ENCODE measurements at places on chromosomes 6 and 20.
A peak's percentile ranks its signal among the peaks of the same experiment; 100 is the strongest.

GRCh38 chr6:7171119-7171518 is 63.4 kb downstream of the RREB1 start:
- no peak for DNase-seq

DNA sequence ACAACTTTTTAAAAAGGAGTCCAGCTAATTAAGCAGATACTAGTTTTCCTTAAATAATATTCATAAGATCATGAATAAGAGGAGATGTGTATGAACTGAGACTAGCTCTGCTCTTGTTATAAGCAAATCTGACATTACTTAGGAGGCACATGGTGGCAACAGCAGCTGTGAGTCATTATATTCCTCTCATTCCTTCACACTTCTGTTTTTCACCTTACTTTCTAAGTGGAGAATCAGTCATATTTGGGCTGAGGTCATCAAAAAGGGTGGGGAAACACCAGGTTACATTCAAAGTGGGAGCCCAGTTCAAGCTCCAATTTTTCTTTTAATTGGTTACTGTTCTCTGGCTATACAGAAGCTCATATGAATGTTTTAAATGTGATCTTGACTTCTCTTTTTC is 6.0 kb upstream of the RIPPLY2 start:
- DNase-seq, result no peak

DNA sequence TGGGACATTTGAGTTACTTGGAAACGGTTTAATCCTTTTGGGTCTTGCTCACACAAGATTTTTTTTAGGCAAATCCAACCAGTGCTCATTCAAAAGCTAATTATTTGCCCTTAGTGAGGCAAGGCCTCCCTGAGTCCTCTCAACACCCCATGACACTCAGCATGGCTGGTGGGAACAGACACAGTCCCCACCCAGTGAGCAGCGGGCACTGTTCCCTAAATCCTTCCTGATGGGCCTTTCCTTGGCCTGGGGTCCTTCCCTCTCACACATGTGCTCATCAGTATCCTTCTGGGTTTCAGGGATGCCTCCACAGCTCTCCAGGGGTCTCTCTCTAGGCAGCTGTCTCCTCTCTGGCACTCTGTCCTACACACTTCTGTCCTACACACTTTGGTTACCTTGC is 28.0 kb downstream of the PLAGL2 start:
- peak; percentile 14 for DNase-seq

DNA sequence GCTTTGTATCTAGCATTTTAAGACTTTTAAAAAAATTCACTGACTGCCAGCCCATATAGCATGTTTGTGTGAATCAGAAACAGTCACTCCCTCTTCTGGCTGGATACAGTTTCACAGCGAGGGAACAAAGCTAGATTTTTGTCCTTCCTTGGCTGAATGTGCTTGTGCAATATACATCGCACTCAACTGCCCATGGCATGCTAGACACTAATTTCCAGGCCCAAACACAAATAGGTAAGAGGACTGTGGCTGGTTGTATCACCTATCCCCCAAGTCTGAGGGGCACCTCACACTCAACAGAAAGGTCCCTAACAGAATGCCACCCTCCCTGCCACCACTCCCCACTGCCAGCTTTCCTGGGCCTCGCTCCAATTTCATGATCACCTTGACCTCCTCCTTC is 16.2 kb upstream of the BLCAP start:
- no peak for DNase-seq

DNA sequence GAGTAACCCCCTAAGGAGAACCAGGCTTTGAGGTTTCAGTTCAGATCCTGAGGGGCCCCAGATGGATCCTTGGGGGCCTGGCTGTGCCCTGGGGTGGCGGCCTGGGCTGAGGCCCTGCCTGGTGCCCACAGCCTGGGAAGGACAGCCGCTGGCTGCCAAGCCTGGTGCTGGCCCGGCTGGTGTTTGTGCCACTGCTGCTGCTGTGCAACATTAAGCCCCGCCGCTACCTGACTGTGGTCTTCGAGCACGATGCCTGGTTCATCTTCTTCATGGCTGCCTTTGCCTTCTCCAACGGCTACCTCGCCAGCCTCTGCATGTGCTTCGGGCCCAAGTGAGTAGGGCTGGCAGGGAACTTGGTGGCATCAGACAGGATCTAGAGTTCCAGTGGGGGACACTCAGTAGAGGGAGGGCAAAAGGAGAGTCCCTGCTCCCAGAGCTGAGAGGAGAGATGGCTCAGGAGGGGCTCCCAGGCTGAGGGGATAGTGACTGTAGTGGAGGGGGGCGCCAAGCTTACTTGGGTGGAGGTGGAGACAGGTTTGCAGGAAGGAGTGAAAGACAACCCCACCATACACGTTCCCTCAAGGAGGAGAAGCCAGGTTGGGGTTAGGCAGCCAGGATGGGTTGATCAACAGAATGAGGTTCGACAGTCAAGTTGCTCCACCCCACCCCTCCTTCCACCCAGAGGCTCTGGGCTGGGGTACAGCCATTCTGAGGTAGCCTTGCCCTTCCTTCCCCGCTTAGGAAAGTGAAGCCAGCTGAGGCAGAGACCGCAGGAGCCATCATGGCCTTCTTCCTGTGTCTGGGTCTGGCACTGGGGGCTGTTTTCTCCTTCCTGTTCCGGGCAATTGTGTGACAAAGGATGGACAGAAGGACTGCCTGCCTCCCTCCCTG is 9.5 kb downstream of the SLC29A1 start:
- no peak for DNase-seq

DNA sequence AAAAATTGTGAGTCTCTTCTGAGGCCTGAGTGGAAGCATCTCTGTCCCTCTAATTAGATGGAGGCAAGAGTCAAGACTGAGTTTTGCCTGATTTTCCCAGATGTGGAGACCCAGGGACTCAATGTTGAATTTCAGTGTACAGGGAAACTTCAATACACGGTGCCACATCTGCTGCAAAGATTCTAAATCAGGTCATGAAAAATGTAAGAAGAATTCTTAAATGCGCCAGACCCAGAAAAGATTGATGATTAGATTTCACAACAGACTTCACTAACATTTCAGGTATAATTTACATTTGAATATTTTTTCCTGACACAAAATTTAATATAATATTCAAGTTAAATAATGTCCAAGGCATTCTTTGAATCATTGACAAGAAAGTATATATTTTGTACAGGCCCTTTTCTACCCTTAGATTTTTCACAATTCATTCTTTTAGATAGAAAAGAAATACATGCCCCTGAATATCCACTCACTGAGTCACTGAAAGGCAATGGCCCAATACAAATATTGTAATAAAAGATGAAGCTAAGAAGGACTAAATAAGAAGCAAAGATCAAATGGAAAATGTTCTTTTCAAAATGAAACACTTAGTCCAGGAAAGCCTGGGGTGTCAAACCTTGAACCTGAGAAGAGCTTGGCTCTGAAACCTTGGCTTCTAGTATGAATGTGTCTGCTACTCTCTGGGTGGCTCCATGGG is 18.2 kb upstream of the HDGFL1 start:
- DNase-seq, result no peak

DNA sequence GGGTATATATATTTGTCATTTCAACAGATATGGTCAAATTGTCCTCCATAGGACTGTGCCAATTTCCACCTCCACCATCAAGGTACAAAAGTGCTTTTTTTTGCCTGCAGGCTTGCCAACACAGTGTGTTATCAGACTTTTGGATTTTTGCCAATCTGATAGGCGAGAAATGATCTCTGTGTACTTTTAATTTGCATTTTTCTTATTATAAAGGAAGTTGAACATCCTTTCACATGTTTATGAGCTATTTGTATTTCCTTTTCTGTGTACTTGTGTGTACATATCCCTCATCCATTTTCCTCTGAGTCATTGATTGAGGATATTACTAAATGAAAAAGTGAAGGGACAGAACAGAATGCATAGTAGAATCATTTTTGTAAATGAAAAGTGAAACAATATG is 39.0 kb upstream of the PTPN1 start:
- DNase-seq, result no peak

DNA sequence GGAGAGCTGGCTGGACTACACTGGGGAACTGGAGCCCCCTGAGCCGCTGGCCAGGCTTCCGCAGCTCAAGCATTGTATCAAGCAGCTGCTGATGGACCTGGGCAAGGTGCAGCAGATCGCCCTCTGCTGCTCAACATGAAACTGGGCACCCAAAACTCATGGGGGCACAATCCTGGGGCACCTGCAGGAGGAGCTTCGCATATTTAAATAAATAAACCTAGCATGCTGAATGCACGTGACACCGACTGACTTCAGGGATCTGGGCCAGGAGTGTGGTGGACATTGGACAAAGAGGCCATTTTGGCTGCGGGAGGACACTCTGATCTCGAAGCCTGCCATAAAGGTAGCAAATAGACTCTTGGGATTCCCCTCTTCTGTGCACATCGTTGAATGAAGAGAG is 6.8 kb downstream of the SCAND1 start:
- no peak for DNase-seq

DNA sequence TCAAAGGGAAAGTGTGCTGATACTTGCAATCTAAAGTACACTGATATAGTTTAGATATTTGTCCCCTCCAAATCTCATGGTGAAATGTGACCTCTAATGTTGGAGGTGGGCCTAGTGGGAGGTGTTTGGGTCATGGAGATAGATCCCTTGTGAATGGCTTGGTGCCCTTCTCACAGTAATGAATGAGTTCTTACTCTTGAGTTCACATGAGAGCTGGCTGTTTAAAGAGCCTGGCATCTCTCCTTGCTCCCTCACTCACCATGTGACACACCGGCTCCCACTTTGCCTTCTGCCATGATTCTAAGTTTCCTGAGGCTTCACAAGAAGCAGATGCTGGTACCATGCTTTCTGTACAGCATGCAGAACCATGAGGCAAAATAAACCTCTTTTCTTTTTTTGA is 78.1 kb downstream of the REPS1 start:
- no peak for DNase-seq

Measured in sigmoid colon (tissue), 7 donors.